ENCODE measurements at places on chromosomes 11 and 22.
A peak's percentile ranks its signal among the peaks of the same experiment; 100 is the strongest.

DNA sequence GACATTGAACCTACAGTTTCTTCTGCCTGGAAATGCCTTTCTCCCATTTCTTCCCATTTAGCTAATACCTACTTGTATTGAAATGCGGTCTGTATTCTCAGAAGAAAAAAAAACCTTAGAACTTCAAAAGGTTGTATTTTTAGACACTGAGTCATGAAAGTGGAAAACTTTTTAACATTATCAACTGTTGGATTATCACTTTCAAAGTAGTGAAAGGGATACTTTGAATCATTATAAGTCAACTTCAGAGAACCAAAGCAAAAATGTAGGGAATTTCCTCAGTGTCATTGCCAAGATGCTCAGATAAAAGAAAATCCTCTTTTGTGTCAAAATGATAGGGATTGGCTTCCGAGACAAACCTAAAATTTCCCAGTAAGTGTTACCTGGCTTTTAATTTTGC lies 6.6 kb downstream of the HOATZ start:
- no peak for DNase-seq

DNA sequence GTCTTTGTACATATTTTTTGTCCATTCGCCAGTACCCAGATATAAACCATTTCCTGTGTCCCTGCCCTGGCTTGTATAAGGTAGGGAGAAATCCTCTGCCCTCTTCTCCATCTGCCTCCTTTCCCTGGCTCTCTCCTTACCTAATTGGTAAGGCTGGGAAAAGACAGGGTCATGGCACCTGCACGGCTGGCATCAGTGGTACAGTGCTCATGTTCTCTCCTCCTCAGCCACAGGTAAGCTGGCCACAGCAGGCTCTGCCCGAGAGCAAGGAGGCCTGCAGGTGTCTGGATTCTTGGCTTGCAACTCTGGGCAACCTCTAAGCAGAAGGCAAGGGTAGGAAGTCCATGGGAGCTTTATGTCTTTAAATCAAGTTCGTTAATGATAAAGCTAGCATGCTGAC lies 419.9 kb downstream of the BUD13 start:
- no peak for DNase-seq

DNA sequence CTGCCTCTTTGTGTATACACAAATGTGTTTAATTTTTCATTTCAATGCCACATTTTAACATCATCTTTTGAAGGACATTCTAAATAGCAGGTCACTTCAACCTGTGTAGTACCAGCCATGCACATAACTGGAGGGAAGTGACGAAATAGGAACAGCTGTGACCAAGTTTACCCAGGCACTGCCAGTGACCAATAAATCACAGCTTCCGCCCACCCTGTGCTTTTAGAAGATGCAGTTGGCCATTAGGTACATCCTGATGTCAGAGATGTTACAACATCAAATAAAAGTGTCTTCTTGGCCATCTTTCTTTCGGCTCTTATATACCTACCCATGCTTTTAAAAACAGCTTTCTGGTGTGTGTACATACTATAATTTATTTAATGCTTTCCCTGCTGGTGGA lies 7.8 kb downstream of the LDLRAD3 start:
- no peak for DNase-seq

GRCh38 chr11:9037963-9038362 lies 34.2 kb upstream of the NRIP3 start:
- no peak for DNase-seq

DNA sequence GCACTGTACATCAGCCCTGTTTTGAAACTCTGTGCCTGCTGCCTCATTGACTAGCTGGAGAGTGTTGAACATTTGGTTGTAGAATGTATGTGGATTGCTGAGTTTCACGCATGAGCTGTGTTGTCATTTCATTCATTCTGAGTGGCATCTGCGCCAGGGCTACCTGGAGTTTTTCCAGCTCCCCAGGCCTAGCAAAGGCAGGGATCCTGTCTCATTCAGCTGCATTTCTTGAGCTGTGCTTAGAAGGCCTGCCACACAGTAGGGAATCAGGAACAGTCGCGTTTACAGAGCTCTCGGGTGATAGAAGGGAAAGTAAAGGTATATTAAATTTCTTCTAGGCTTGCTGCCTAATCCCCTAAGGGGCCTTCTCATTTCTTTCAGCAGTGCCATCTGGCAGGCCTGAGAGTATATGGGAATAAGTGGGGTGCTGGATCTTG lies 44.3 kb downstream of the PTPRJ start:
- DNase-seq, result no peak

- DNase-seq, result no peak
These were observed 6.0 kb downstream of the NDUFV1 start for GRCh38 chr11:67612751-67613150.

GRCh38 chr11:47572715-47573255 lies 6.0 kb downstream of the KBTBD4 start:
- DNase-seq, result no peak

DNA sequence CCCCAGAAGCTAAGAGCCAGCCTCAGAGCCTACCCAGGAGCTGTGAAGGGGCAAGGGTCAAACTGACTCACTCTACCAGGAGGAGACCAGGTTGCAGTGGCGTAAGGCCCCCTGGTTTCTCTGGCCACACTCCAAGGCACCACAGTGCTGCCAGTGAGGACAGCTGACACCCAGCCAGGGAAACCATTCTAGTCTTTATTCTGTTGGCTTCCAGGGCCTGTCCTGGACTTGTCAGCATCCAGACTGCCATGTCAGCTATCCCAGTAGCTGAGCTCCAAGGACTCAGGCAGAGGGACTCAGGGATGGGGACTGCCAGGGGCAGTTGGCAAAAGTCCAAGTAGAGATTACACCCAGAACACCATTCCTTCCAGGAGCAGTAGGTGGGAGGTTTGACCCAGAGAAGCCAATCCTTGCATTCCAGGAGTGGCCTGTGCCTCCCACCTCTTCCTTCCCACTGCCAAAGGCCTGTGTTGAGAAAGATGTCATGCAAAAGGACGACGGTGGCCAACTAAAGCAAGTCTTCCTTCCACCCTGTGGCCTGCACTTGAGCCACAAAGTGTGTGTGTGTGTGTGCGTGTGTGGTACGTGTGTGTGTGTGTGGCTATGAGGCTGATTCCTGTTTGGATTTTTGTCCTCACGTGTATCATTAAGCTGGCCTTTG lies 3.6 kb upstream of the MAPK8IP1 start:
- no peak for DNase-seq

DNA sequence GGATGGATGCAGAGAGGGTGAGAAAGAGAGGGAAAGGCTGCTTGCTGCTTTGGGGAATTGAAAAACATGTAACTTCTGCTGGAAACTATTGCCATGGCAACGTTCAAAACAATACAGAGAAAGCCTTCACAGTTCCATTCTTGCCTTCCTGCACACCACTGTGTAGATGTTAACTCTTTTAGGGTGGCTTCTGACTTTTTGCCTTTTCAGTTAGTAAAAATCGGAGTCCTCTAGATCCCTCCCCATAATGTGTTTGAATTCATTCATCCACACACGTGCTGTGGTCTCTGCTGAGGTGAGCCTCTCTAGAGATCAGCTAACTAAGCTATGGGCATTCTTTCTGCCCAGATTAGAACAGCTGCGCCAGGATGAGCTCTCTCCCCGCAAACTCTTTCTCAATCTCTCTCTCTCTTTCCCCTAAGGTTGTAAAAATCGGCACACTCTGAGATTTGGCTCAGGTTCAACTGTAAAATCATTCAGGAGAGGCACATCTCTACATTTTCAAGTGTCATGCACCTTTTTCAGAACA lies 1178.3 kb downstream of the LRRC4C start:
- DNase-seq, result no peak

- DNase-seq, result no peak
These were observed 33.4 kb upstream of the ATXN10 start for GRCh38 chr22:45638197-45638596.

- DNase-seq, result peak; percentile 67
These were observed 135.6 kb downstream of the ST3GAL4 start for GRCh38 chr11:126491092-126491491.

- DNase-seq, result no peak
These were observed 5.1 kb downstream of the PATE2 start for GRCh38 chr11:125773516-125773915.

DNA sequence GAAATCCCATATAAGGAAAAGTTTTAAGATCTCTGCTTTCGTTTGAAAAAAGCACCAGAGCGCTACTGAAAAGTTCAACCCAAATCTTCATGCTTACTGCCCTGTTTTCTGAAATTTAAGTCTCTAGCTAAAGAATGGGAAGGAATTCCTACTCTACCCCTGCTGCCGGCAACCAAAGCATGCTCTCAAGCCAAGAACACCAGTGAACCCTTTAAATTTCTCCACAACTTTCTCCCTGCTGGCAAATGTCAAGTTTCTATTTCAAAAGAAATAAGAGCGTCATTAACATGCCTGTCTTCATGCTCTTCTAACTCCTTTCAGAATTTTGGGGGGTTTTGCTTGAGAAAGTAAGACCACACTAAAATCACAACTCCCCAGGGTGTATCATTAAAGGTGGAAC lies 6.8 kb upstream of the SMCO4 start:
- no peak for DNase-seq

- no peak for DNase-seq
These were observed 163.6 kb downstream of the GRIK4 start for GRCh38 chr11:120675171-120675570.

Measured in NCI-H510A (cell line).